ENCODE measurements at places on chromosomes 12 and 14. TPM values are rescaled to one million over a fixed set of nuclear protein-coding genes. Genes with fewer than 3 reads are reported as not detected.

- no peak for DNase-seq
These were observed 240.3 kb upstream of the PLEKHG7 start for GRCh38 chr12:92462527-92462926.

- no peak for DNase-seq
These were observed 8.2 kb downstream of the CHST11 start for GRCh38 chr12:104464899-104465298.

DNA sequence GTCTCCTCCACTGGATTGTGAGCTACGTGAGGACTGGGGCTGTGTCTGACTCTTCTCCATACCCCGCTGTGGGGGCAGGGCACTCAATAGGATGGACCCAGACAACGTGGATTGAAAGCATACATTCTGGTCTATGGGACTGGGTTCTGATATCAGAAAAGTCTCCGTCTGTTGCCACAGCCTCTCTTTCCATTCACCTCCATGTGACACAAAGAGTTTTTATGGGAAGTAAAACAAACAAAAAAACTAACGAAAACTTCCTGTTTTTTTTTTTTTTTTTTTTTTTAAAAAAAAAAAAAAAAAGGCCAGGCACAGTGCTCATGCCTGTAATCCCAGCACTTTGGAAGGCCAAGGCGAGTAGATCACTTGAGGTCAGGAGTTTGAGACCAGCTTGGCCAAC, 44.7 kb downstream of the SLC8A3 start:
- DNase-seq, result no peak

- peak; percentile 17 for DNase-seq
These were observed 531 bp upstream of the EML1 start for GRCh38 chr14:99792551-99793212.

- no peak for DNase-seq
These were observed 16.7 kb upstream of the FAIM2 start for GRCh38 chr12:49920241-49920914.

DNA sequence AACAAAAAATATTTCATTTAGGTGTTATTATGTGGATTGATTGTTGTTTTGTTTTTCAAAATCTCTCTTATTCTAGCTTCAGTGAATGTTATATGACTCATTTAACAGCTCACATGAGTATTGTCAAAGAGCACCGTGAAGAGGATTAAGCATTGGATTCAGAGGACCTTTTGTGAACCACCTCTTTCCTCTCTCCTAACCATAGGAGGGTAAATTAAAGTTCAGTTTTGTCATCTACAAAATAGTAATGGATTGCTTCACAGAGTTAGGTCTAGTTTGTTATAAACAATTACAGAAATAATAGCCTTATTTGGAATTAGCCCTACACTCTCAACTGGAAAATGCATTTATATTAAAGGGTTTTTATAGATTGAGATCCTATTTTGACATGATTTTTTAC, 962 bp upstream of the KERA start:
- no peak for DNase-seq

- DNase-seq, result no peak
These were observed 56.2 kb downstream of the PPHLN1 start for GRCh38 chr12:42382013-42382696.

HHIPL1 gene
- total RNA-seq, result 4.3 TPM

PRH2 gene
- 0.64 TPM for total RNA-seq

CMKLR1 gene
- total RNA-seq, result 1.6 TPM
